ENCODE measurements at places on chromosomes 2 and 18.

- no peak for DNase-seq
Observed at GRCh38 chr18:35477974-35478373, 19.8 kb downstream of the INO80C start.

- DNase-seq = no peak
Observed at GRCh38 chr2:112140899-112141625, 2.9 kb downstream of the FBLN7 start.

GRCh38 chr2:103437161-103437560 lies 675.3 kb downstream of the TMEM182 start:
- no peak for DNase-seq

- no peak for DNase-seq
Observed at GRCh38 chr2:165563468-165564225, 94.1 kb downstream of the CSRNP3 start.

GRCh38 chr2:109349503-109350465 lies 220.8 kb downstream of the SH3RF3 start:
- no peak for DNase-seq

DNA sequence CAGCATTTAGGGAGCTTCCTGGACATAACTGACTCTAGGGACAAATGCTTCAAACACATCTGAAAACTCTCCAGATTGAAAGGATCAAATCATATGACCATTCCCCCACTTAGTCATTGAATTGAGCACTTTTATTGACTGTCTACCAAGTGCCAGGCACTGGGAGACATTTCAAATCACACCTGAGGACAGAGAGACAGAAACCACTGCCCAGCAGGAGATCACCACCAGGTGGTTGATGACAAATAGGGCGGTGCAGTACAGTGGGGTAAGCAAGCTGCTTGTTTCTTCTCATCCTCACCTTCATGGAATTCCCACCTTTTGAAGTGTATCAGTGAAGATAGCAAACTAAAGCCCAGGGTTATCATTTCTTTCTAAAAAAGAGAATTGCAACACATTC lies 19.0 kb upstream of the CXCR4 start:
- DNase-seq = no peak

DNA sequence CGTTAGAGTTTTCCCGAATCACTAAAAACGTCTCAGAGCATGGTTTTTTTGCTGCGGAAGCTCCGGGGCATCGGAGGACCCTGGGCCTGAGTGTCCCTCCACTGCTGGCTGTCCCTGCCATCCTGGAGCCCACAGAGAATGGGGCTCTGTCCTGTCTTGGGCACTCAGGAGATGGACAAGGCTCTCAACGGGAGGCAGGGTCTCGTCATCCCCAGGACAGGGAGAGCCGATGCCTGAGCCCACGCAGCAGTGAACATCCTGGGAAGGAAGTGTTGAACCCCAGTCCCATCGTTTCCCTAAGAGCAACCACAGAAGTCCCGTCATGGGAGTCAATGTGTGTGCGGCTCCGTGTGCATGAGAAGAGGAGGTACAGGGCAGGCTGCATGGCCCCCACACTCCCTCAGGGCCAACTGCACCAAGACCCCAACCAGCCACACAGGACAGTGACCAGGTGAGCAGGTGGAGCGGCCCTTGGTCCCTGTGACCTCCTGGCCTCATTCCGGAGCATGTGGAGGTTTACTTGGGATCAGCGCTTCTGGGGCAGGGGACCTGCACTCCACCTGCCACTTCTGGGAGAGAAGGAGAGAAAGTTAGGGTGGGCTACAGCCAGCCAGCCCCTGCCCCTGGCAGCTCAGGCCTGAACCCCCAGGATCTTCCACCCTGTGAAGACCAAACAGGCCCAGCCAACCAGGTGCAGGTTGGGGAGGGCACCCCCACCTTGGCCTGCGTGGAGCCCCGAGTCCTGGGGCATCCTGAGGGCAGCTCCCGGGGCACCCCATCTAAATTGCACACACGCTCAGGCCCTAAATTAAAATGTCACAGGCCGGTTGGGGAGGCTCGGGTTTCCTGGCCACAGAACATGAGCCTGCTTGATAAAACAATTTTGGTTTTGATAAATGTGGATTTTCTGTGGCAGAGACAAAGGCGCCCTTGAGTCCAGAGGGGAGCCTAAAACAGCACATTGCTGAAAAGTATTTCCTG lies 3.1 kb upstream of the SNED1 start:
- DNase-seq = no peak

DNA sequence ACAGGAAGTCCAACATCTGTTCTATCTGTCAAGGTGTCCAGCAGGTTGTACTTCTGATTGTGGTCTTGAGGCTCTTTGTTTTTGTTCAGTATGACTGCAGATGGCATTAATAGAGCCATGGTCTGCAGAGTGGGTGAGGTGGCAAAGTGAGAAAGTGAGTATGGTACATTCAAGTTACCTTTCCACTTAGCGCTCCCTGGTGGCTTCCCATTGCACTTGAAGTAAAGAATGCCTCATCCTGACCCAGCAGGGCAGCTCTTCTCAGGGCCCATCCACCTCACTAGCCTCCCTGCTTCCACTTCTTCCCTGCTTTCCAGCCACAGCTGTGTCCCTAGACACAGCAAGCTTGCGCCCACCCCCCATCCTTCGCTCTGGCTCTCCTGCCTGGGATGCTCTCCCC lies 148.0 kb upstream of the ALPP start:
- DNase-seq = no peak

DNA sequence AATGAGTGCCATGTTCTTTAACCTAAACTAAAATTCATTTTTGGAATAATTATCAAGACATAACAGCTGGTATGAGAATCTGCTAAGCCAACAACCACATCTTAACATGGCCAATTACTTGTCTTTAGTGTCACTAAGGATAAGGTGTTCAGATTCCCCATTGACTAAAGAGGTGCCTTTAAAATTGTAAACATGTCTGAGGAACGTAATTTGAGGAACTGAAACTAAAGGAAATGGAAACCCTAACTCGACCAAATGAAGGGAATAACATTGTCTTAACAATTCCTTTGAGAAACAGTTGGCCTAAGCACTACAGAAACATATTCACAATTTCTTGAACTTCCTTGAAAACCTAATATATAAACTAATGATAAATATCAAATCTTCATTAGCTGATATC lies 355.4 kb upstream of the GULP1 start:
- no peak for DNase-seq

- DNase-seq = no peak
Observed at GRCh38 chr2:144439993-144440392, 79.9 kb downstream of the ZEB2 start.

DNA sequence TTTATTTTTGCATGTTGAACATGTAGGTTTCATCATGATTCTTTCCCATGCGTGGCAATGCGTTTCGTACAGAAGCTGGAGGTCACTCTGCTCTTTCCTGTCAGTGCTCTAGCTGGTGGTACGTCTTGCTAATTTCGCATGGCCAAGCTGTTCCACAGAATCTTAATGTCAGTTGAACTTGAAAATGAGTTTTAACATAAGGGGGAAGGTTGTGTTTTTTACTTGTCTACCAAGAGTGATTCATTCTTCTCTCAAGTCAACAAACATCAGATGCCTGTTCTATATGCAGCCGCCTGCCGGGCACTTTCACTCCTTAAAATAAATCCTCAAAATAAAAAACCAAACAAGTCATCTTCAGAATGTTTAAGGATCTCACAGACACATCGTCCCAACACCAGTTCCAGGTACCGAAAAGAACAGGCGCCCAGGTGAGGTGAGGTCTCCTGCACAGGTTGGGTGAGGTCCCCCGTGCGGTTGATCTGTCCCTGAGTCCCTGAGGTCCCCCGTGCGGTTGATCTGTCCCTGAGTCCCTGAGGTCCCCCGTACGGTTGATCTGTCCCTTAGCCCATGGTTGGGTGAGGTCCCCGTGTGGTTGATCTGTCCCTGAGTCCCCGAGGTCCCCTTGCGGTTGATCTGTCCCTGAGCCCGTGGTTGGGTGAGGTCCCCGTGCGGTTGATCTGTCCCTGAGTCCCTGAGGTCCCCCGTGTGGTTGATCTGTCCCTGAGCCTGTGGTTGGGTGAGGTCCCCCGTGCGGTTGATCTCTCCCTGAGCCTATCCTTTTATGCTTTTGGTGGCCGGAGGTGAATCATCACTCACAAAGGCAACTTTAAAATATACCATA lies 57.0 kb upstream of the KCNG2 start:
- no peak for DNase-seq

DNA sequence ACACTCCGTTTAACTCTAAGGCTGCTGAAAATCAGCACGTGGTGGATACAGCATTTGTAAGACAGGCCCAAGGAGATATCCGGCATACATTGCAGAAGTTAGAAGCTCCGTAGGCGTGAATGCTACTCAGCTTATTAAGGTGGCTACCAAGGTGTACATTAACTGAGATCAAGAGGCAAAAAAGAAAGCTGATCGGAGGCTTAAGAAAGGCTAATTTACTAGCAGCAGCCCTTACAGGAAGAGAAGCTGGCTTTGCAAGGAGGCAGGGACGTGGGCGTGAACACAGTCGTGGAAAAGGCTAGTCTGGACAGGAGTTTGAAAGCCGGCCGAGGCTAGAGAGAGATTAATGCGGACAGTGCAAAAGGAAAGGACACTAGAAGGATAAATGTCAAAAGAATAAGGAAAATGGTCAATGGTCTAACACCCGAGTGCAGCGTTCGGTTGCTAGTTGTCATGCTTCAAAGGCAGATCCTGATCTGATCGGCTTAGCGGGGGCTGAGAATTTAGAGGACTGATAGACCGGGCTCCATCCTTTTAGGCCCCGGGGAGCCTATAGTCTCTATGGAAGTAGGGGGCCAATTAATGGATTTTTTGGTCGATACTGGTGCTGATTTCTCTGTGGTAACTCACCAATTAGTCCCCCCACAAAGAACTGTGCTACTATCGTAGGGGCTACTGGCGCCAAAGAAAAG lies 45.6 kb upstream of the SELENOI start:
- DNase-seq = no peak

DNA sequence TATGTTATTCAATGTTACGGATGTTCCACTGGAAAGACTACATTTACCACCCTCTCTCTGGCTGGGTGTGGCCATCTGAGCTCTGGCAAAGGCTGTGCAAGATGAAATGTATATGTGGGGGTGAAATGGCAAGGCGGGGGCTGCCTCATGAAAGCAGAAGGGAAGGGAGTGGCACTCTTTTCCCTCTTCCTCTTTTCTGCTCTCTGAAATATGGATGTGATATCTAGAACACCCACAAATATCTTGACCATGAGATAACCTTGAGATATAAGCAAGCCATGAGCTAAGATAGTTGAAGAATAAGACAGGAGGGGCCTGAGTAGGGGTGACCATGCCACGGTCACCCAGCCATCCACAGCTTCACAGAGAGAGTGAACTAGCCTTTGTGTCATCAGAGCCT lies 367.8 kb upstream of the ID2 start:
- no peak for DNase-seq

DNA sequence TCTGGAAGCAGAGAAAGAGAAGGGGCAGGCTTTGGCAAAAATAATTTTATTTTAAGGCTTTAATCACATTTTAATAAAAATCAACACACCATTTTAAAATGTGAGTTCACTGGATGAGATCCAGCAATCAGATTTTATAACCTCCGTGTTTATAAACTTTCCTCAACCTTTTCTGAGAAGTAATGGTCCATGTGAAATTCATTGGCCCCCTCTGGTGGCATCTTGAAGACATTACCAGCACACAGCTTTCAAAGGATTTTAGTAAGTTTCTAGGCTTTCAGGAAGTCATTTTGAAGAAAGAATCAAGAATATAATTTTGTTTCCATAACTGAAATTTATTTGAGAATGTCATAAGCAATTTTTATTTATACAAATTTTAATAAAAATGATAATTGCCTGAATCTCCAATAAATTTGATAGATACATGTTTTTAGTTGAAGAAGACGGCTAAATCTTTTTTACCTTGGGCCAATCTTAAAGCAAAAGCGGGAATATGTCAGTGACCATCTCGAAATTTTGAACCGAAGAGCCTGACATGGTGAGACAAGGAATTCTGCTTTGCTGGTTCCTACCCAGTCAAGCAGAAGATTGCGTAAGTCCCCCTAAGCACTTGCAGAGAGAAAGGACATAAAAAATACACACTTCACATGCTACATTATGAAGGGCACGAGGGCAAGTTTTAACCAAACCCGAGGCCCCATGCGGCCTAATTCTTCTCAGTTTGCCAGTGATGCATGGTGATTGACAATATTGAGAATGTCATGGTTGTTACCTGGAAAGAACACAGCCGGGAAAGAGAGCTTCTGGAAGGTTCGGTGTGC lies 128.4 kb upstream of the CBLN2 start:
- no peak for DNase-seq

DNA sequence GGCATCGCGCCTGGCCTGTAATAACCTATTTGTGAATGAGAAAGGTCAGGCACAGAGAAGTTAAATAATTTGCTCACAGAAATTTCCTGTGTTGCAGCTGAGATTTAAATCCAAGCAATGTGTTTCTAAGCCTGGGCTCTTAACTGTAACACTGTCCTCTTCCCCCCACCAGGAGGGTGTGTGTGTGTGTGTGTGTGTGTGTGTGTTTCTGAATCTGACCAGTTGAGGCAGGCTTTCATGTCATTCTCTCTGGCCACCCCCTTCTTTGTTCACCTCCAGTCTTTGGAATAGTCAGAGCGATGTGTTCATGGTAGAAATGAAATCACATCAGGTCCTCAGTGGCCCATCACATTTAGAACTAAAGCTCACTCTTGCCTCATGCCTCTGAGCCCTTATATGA lies 81.2 kb downstream of the NEDD4L start:
- no peak for DNase-seq

GRCh38 chr2:186575302-186575701 lies 14.6 kb upstream of the ITGAV start:
- no peak for DNase-seq

DNA sequence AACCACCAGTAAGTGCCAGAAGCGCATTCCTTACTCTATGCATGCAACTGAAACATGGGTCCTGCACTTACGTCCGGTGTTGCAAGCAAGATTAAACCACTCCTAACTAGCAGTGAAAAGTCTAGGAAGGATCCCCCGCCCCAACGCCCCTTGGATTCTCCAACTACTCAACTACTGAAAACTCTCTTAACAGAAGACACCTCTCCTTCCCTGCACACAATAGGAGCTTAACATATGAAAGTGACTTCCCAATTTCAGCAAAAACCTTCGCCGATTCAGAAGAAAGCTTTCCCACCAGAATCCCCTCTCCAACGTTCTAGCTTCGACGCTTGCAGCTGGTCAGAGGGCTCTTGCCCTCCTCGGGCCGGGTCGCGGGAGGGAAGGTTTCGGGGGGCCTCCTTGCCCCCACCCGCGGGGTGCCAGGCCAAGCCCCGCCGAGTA lies 578 bp downstream of the IWS1 start:
- no peak for DNase-seq

GRCh38 chr2:47504174-47504810 lies 101.3 kb downstream of the MSH2 start:
- DNase-seq = no peak

DNA sequence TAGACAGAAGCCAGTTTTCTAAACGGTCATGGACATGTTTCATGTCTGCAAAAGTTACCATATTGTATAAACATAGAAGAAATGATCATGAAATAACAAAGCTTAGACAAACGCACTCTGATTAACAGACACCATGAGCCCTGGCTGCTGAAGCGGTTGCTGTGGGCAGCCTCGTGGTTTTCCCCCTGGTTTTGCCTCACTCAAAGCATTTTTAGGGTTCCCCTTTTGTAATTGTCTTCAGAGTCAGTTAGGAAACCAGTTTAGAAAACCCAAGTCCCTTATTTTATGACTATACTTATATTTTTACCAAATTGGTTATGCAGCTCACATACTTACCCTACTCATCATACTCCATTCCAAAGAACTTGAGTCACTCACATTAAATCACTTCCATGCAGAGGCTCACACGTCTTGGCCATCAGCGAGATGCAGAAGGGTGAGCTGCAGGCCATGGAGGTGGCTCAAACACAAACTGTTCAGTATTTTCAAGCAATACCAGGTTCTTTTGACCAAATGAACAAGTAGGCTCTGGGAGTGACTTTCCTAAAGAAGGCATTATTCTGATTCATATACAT lies 105.6 kb upstream of the SALL3 start:
- DNase-seq = no peak

- no peak for DNase-seq
Observed at GRCh38 chr2:160298960-160299359, 98.9 kb upstream of the ITGB6 start.
